ENCODE measurements at places on chromosomes 6 and 20.

GRCh38 chr6:14290772-14291330, 173.3 kb downstream of the CD83 start:
- no peak for DNase-seq

- no peak for DNase-seq
These were observed 48.7 kb downstream of the YTHDF1 start for GRCh38 chr20:63167026-63167917.

GRCh38 chr20:41501376-41501775, 116.8 kb downstream of the CHD6 start:
- no peak for DNase-seq

DNA sequence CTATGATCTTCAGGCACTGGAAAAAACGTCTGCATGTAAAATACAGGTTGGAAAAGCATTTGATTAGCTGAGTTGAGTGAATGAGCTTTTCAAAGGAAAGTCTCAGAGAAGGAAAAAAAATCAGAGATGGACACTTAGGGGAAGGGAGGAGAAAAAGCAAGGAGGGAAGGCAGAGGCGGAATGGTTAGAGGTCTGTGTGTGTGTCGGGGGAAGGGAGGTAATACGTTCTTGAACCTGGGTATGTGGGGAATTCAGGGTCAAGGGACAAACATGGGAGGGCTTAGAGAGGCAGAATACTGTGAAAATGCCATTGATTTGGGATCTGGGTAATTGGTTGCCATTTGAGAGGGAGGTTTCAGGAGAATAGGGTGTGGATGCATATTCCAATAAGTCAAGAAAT, 5.1 kb downstream of the PRRT1 start:
- DNase-seq: no peak

DNA sequence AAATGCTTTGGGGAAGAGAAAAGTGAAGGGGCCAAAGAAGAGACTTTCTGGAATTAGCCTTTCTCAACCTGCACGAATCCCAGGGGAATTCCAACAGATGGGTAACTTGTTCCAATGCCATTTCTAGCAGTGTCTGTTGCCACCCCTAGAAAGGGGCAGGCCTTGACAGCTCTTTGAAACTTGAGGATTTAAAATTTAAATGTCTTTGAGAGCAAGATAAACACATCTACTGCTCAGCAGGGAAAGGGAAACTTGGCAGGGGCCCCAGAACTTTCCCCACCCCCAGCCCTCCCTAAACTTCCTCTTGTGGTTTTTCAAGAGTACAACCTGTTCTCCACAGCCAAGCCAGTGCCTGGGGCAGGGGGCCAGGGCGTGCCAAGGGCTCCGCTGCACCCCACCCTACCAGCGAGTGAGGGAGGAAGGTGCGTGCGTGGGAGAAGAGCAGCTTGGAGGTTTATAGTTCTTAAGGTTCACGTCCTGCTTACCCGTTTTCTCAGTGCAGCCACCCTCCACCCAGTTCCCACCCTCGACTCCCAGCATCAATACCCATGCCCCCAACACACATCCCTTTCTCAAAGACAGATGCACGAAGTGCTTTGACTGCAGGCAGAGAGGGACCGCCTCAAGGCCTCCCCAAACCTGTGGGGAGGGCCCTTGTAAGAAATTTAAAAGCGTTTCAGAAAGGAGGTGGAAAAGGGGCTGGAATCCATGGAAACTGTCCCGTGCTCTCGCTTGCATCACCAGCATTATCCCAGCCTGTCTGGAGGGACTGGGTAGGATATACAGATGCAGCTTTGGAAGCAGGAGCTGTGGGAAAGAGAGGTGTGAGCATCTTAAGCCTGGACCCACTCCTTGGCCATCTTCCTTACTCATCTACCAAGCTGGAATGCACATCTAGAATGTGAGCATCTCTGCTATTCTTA, 4.5 kb upstream of the TAF8 start:
- no peak for DNase-seq

DNA sequence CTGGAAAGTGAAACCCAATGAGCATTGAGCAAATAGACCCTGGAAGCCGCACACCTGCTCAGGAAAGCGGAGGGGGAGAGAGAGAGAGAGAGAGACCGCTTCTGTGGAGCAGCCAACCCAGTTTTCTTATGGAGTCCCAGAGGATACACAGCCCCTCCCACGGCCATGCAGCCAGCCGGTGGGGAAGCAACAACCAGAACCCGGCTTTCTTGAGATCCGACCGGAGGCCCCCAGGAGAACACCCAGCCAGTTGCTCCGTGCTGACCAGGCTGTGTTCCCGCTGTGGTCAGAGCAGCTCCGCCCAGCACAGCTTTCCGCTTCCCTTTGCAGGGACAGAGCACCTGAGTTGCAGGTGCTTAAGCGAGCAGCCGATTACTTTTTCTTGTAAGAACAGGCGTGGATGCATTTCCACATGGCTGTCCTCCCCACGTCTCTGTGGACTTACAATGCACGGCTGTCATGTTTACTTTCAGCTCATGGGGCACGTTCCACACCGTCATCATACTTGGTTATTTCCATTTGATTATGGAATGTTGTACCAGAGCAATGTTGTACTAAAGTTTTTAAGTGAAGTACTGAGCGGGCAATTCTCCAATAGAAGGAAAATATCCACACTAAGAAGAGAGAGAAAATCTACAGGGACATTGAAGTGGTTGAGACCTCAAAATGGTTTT, 381.9 kb downstream of the THBS2 start:
- DNase-seq: no peak

GRCh38 chr6:157157258-157157657, 166.1 kb downstream of the TMEM242 start:
- no peak for DNase-seq

GRCh38 chr6:43493833-43494232, 16.3 kb downstream of the LRRC73 start:
- DNase-seq: no peak

DNA sequence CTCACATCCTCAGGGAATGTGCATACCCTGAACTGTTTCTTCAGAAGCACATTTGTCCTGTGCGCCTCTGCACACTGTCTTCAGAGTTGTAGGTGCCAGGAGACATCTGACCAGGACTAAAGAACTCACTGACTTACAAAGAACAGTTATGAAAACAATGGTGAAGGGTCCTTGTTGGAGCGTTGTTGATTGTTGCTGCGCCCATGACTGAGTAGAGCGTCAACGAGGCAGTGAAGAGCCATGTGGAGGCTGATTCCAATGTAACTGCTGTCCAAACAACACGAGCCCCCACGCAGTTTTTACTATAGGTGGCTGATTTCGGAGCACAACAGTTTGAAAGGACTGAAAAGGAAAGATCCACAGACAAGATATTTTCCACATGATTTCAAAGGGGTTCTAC, 380.3 kb downstream of the CDH26 start:
- DNase-seq: no peak

- no peak for DNase-seq
These were observed 31.4 kb downstream of the HIVEP2 start for GRCh38 chr6:142913511-142914047.

DNA sequence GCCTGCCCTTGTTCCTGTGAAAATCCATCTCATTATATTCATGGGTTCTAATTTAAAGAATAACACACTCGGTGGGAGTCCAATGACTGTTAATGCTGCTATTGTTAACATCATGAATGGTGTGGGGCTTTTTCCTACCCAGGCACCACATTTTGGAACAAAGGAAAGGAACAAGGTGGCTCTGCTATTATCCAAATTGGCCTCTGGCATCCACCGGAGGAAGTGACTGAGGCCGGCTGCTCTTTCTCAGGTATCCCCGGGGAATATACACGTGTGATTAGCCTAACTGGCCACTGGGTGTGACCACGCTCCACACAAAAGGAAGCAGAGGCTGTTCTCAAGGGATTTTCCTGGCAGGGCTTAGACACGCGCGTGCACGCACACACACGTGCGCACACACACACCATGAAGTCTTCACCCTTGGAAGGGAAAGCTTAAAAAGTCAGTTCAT, 601.2 kb upstream of the ARID1B start:
- DNase-seq: no peak

GRCh38 chr20:17391127-17391771, 139.9 kb downstream of the BFSP1 start:
- no peak for DNase-seq

GRCh38 chr6:81696524-81696923, 56.0 kb downstream of the TENT5A start:
- no peak for DNase-seq

- DNase-seq: no peak
These were observed 48.9 kb downstream of the MYB start for GRCh38 chr6:135229996-135230395.

Data from amygdala (tissue), 56 donors.